ENCODE measurements at places on chromosomes 6 and 20.

DNA sequence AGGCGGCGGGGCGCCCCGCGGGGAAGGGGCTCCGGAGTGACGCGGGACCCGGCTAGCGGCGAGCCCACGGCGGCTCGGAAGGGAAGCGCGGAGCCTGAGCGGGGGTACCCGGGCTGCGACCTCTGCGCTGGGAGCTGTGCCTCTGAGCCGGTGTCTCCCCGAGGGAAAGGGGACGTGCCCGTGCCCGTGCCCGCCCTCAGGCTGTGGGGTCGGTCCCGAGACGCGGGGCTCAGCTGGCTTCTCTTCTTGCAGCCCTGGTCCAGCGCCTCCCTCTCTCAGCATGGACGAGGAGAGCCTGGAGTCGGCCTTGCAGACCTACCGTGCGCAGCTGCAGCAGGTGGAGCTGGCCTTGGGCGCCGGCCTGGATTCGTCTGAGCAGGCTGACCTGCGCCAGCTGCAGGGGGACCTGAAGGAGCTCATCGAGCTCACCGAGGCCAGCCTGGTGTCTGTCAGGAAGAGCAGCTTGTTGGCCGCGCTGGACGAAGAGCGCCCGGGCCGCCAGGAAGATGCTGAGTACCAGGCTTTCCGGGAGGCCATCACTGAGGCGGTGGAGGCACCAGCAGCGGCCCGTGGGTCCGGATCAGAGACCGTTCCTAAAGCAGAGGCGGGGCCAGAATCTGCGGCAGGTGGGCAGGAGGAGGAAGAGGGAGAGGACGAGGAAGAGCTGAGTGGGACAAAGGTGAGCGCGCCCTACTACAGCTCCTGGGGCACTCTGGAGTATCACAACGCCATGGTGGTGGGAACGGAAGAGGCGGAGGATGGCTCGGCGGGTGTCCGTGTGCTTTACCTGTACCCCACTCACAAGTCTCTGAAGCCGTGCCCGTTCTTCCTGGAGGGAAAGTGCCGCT, 686 bp downstream of the ZGPAT start:
- no peak for DNase-seq

GRCh38 chr6:125781314-125781868, 9.4 kb upstream of the NCOA7 start:
- no peak for DNase-seq

DNA sequence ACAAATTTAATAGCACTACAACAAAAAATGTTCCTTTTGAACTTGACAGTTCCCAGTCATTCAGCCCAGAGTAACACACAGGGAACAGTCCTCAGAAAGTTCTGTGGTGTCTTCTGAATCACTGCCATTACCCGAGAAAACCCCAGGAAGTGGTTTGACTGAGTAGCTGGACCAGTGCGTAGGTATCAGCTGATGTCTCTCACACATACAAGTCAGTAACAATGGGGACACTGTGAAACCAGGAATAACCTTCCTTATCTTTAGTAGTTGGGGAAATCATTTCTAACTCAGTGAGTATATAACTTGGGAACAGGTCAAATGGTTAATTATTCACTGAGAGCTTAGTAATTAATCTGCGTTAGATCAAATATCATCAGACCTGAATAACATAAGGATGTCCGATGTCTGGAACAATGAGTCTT, 73.1 kb downstream of the HIVEP2 start:
- DNase-seq = no peak

GRCh38 chr20:61072398-61072797, 179.7 kb upstream of the CDH4 start:
- DNase-seq = no peak

DNA sequence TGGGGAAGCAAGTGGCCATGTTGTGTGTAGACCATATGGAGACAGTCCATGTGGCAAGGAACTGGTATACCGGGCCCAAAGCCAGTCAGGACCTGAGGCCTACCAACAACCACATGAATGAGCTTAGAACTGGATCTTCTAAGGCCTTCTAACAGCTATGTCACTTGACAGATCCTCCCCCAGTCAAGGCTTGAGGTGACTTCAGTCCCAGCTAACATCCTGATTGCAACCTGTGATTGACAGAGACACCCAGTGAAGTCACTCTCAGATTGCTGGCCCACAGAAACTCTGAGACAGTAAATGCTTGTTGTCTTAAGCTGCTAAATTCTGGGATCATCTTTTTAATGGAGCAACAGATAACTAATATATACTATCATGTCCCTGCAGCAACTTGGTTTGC, 32.9 kb downstream of the AHI1 start:
- DNase-seq = no peak

DNA sequence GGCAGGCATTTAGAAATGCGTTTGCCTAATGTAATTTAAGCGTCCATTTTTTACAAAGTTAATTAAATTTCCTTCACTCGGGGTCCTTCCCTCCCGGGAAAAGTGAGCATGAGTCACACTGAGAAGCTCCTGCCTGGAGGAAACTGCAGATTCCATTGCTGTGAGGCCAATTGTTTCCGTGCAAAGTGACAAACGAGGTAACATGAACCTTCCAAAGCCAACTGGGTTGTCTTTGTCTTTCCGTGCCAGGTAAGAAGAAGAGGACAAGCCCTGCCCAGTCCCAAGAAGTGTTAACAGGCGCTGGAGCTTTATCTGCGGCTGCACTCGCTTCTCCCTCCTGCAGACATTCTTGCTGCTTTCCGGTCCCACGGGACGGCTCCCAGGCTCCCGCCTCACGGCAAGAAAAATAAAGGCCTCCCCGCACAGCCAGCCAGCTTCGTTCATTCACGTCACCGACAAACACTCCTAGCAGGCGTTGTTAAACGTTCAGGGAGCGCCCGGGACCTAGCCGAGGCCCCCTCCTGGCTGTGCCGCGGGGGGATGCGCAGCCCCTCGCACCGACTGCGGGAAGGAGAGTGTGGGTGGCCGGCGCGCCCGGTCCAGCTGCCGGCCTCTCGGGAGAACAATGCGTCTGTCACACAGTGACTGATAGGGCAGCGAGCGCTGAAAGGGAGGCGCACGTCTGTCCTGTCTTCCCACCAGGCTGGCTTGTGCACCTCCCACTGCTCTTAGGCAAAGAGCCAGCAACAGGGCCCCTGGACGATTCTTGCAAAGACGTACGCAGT, 61.5 kb upstream of the HDDC2 start:
- DNase-seq = no peak

GRCh38 chr6:44685213-44685612, 297.7 kb downstream of the CDC5L start:
- no peak for DNase-seq

GRCh38 chr20:1818247-1818840, 76.9 kb upstream of the SIRPA start:
- DNase-seq = no peak

- DNase-seq = no peak
Observed at GRCh38 chr6:170287371-170287876, 3.5 kb downstream of the DLL1 start.

DNA sequence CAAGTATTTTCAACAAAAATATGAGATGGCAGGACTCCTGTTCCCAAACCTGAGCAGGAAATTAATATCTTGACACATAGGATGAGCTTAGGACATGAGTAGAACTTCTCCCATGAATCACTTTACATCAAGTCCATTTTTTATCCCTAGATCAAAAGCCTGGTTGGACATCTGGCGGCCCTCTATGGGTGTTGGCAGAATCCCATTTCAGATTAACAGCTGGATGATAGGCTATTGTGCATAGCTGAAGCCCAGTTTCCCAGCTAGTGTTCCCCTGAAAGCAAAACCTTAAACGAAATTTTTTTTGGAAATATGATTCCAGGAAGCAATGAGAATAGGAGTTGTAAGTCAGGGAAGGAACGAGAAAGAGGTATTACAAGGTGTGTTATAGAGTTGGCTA, 449.4 kb upstream of the CHD6 start:
- no peak for DNase-seq

- DNase-seq = no peak
Observed at GRCh38 chr20:23096097-23096496, 10.0 kb upstream of the CD93 start.

DNA sequence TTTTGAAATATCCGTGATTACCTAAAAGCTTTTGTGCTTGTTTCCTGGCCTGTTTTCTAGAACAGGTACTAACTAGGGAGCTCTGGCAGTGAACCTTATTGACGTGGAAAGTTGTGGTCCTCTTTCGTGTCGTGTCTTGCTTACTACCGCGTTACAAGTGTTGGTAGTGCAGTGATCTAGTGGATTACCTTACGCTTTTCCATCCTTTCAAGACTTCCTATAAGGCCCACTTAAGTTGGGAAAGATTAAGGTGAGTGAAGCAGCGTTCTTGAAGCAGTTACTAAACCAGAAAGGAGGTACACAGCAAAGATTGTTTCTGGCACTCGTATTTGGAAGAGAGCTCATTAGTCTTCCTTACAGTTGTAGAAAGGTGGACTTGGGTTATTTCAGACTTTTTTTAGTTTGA, 1.9 kb downstream of the PNRC1 start:
- DNase-seq = no peak

DNA sequence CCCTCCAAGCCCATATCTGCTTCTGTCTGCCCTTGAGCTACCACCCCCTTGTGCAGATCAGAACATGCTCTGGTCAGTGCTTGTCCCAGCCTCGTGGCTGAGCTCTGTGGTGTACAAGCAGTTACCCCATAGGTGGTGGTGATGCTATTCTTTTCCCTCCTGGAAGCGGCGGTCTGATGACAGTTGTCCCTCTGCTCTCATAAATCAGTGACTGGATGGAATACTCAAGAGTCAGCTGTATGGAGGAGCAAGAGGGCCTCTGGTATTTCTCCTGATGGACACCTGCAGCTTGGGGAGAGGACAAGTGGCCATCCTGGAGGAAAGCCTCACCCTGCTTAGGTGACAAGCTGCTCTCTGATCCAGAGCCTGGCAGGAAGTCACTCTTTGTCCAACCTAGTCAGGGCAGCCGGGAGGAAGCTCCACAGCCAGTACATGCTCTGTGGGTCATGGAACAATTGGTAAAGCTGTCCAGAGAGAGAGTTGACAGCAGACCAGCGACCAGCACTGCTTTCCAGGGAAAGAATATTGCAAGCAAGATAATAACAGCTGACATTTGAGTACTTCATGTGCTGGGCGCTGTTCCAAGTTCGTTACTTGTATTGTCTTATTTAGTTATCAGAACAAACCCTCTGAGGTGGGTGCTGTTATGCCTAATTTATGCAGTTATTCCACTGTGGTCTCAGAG, 47.1 kb downstream of the SCAND1 start:
- no peak for DNase-seq

GRCh38 chr20:63537525-63538203, 488 bp upstream of the PTK6 start:
- DNase-seq = peak; percentile 84

DNA sequence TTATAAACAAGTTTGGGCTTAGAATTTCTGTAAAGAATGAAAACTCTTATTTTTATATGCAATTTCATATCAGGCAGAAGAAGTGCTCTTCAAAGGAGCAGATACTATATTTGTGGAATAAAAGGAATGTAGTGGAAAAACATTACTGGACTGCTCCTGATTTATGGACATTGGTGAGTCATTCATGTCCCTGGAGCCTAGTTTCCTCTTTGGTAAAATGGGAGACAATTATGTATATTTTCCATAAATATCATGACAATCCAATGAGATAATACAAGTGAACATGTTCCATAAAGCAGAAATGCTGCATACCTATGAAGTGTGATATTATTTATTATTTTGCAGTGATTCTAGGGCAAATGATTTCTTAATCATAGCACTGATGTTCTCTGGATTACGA, 445.8 kb upstream of the CITED2 start:
- DNase-seq = no peak

GRCh38 chr6:168060521-168060931, 18.5 kb downstream of the FRMD1 start:
- DNase-seq = no peak

GRCh38 chr6:106466211-106466610, 105.7 kb downstream of the CRYBG1 start:
- no peak for DNase-seq

DNA sequence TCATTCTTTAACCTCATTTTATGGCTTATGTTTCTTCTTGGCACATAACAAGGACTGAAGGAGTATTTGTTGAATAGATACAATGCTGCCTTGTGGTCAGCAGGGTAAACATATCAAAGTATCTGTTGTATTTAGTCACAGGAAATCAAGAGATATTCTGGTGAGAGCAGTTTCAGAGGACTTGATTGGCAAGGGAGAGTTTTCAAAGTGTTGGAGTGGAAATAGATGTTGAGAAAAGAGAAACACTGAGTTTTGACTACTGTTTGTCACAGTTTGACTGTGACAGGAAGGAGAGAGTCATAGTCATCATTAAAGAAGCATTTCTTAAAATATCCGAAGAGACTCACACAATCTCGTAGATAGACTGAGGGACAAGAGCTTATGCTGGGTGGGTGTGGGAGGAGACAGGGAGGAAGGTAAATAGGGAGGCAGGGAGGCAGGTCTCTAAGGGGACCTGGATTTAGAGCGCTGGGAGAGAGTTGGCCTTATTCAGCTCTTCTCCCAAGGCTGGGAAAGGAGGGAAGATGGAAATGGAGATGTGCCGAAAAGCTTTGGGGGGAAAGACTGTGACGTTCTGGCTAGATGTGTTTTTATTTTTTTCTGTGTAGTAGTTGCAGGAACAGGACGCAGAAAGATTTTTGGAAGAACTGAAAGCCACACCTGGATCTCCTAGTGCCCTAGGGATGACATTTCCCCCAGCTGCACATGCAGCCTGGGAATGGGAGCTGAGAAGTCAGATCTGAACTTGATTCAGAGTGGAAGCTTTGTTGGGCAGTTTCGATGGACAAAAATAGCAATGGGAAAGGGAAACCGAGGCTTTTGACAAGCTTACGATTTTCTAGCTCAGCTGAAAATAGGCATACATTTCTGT, 65.0 kb upstream of the IFNGR1 start:
- DNase-seq = no peak

- DNase-seq = no peak
Observed at GRCh38 chr6:20416567-20417345, 15.1 kb downstream of the E2F3 start.

DNA sequence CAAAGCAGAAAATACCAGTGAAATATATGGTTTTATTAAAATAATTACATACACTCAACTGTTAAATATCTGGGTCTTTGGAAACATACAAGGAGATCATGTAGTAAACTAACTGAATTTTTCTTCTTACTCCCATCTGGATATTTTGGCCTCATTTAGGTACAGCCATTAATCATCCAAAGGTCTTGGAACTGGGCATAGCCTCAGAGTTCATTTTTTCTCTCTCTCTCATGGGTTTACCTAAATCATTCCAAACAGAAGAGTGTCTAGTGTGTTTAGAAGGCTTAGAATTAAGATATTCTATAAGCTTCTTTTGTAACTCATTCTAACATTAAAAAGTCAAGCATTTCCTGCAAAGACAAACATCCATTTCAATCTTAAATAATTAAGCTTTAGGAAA, 79.4 kb downstream of the HMGCLL1 start:
- DNase-seq = no peak

DNA sequence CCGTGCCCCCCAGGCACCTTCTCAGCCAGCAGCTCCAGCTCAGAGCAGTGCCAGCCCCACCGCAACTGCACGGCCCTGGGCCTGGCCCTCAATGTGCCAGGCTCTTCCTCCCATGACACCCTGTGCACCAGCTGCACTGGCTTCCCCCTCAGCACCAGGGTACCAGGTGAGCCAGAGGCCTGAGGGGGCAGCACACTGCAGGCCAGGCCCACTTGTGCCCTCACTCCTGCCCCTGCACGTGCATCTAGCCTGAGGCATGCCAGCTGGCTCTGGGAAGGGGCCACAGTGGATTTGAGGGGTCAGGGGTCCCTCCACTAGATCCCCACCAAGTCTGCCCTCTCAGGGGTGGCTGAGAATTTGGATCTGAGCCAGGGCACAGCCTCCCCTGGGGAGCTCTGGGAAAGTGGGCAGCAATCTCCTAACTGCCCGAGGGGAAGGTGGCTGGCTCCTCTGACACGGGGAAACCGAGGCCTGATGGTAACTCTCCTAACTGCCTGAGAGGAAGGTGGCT, 960 bp downstream of the TNFRSF6B start:
- DNase-seq = no peak

GRCh38 chr6:79468587-79468986, 68.6 kb downstream of the LCA5 start:
- no peak for DNase-seq

Measured in stimulated activated CD4-positive, alpha-beta T cell treated with anti-CD3 and anti-CD28 coated beads, Interleukin-1b, Interleukin-23, amount 100 ng/mL, for 24 hours (primary cell).